ENCODE measurements at places on chromosomes 2 and 18.

DNA sequence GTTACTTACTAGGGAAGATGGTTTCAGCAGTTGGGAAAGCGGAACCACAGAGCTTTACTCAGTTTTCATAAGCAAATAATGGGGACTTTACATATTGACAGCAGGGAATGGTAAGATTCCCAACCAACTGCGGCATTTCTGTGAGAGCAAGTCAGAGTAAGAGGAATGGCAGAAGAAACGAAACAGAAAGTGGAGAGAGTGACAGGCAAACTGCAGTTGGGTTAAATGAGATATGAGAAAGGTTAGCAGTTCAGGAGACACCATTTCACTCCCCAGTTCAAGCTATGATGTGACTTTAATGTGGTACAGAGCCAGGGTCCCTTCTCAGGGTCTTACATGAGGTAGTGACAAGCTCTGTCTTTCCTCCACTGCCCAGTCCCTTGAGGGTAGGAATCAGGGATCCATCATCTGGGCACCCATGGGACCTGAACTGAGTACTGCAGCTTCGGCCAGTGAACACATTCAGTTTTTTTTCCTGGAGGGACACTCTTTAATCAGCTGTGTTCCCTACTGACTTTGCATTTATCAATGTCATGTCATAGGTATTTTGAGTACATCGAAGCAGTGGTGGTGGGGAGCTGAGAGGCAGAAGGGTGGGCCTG, 33.0 kb upstream of the GREB1 start:
- no peak for DNase-seq

- DNase-seq = no peak
These were observed 305.4 kb upstream of the LYPD1 start for GRCh38 chr2:132975193-132976105.

GRCh38 chr2:64114912-64115277, 29.3 kb downstream of the PELI1 start:
- DNase-seq = no peak

- DNase-seq = no peak
These were observed 4.7 kb upstream of the NPC1 start for GRCh38 chr18:23591011-23591410.

DNA sequence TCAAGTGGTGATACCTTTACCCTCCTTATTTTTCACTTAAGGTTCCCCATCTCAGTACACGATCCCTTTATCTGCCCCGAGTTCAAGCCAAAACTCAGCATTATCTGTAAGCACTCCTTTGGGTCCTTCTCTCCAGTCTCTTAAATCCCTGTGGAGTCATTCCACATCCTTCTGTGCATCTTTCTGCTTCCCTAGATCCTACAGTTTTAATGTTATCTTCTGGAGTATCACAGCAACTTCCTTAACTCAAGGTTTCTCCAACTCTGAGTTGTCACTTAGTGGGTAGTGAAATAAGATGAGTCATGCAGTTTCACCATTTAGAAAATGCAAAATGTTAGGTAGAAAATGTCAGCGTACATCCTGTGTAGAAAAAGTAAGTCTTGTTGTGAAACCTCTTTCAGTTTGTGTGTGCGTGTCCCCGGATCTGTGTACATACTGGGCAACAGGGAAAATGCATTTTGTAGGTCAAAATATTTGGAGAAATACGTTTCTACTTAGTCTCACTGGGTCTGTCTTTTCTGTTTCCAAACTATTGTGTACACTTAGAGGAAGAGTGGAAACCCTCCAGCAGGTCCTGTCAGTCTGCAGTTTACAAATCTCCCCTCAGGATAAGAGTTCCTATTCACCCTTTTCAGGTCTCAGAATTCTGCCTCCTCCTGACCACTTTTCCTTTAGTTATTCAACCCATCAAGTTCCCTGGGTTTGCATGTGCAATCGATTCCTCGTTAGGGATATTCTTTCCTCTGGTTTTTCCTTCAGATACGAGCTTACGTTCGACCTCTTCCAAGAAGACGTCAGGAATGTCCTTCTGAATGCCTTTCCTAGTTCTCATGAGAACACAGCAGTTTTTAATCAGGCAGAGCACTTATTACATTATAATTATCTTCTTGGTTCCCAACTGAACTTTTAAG, 154.8 kb downstream of the TGIF1 start:
- no peak for DNase-seq

All from NCI-H1105 treated with DMSO at 0.1 percent for 48 hours (cell line).